GM12865 (cell line): ENCODE measurements at places on chromosomes 5 and 9.

DNA sequence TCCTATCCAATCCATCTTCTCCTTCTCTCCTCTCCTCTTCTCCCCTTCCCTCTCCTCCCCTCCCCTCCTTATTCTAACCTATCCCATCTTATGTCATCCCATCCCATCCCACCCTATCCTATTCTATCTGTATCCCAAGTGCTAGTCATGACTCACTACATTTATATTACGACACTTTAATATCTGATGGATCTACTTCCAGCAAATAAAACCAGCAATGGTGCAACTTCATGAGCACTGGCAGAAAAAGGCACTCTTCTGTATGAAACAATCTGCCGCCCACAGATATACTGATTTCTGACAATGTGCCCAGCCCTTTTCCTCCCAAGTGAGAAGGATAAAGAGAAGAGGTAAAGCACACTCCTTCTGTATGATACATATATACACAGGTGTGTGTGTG lies 86.6 kb upstream of the ANKH start:
- DNase-seq: no peak

GRCh38 chr5:83472213-83472507 lies 616 bp downstream of the VCAN start:
- DNase-seq: no peak

GRCh38 chr9:78023003-78023741 lies 8.4 kb downstream of the GNAQ start:
- no peak for DNase-seq

GRCh38 chr9:126307322-126308061 lies 19.1 kb upstream of the MVB12B start:
- DNase-seq: no peak

- no peak for DNase-seq
Observed at GRCh38 chr5:140418862-140419520, 17.4 kb downstream of the ANKHD1 start.
